Type B pancreatic cell (in vitro differentiated cells): ENCODE measurements at places on chromosomes 5 and 9. TPM values are rescaled to one million over a fixed set of nuclear protein-coding genes. Genes with fewer than 3 reads are reported as not detected.
A peak's percentile ranks its signal among the peaks of the same experiment; 100 is the strongest.

TMEM203 gene
- total RNA-seq: 42.3 and 46.3 TPM in 2 replicates

GDNF gene
- 0.98 and 5.7 TPM in 2 replicates for total RNA-seq

GRCh38 chr5:148633067-148633377, 21.3 kb downstream of the HTR4 start:
- H3K4me3 ChIP-seq: no peak overlapping the region
- no peak overlapping the region for H3K27ac ChIP-seq
- no peak for DNase-seq
- H3K27me3 ChIP-seq: peaks cover 28% of the 10 kb centered on the region
- no peaks in the 10 kb centered on the region for H3K36me3 ChIP-seq

GRCh38 chr5:164098531-164098930, 593.1 kb downstream of the MAT2B start:
- no peaks in the 10 kb centered on the region for H3K36me3 ChIP-seq
- H3K27ac ChIP-seq: no peak overlapping the region
- H3K4me1 ChIP-seq: no peaks in the 10 kb centered on the region
- H3K27me3 ChIP-seq: peaks cover 5% of the 10 kb centered on the region

DNA sequence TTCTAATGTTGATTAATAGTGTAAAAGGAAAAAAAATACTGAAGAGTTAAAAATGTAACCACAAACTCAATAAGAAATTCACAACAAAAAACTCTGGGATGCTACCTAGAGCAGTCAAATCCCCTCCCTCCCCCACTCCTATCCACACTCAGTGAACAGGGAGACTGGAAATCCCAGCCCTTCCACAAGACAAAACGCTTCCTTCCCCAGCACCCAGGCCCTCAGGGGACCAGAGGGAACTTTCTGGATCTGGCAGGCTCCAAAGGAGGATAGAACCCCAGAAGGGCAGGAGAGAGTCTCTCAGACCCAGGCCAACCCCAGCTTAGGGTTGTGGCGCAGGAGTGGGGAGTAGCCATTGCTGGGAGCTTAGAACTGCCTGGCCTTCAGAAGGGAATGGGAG, 55.0 kb downstream of the DCP2 start:
- no peak overlapping the region for H3K4me3 ChIP-seq
- H3K4me1 ChIP-seq: peaks cover 14% of the 10 kb centered on the region

DNA sequence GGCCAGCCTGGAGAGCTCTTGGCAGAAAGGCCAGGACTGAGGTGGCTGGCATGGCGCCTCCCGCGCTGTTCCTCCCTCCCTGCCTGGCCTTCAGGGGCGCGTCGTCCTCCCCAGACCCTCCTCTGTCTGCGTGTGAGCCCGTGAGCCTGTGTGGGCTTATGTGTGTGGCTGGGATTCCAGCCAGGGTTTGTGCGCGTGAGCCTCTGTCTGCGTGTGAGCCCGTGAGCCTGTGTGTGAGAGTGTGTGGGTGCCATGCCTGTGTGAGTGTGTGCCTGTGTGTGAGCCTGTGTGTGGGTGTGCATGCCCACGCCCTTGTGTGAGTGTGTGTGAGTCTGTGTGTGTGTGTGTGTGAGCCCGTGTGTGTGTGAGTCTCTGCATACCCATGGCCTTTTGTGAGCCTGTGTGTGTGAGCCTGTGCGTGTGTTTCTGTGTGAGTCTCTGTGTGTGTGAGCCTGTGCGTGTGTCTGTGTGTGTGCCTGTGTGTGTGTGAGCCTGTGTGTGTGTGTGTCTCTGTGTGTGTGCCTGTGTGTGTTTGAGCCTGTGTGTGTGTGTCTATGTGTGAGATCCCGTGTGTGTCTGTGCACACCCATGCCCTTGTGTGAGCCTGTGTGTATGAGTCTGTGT, 13.0 kb downstream of the RXRA start:
- peaks cover 31% of the 10 kb centered on the region for H3K4me1 ChIP-seq
- no peaks in the 10 kb centered on the region for H3K27me3 ChIP-seq
- DNase-seq: no peak

DNA sequence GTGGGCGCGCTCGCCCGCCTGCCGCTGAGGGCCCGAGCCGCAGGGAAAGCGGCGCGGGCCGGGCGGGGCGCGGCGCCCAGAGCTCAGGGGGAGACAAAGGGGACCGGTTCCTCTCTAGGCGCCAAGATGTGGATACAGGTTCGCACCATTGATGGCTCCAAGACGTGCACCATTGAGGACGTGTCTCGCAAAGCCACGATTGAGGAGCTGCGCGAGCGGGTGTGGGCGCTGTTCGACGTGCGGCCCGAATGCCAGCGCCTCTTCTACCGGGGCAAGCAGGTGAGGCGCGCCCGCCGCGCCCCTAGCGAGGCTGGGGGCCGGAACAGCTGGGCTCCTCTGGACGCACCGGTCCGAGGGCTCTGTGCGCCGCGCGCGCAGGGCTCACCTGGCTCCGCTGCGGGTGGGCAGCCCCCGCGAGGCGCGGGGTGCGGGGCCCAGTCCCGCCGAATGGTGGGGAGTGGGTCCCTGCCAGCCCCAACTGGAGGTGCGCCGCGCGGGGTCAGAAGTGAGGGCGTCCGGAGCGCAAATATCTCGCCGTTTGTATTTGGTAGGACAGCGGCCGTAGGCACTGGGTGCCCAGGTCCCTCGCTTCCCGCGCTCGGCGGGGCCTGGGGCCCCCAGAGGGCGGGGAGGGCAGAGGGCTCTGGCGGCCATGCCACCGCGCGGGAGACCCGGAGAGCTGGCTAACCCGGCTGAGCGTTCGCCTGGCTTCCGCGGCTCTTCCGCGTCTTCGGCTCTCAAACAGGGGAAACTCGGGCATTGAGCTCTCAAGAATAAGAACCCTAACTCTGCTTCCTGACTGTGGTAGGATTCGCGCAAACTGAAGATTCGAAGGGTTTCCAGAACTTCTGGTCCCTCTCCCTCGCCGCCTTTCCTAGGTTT, 607 bp downstream of the UHRF2 start:
- DNase-seq: no peak
- peak overlapping the region; percentile 87 for H3K4me3 ChIP-seq
- H3K27ac ChIP-seq: peak overlapping the region; percentile 85
- H3K36me3 ChIP-seq: peaks cover 8% of the 10 kb centered on the region
- peaks cover 5% of the 10 kb centered on the region for H3K27me3 ChIP-seq
